ENCODE measurements at places on chromosomes 5 and 9.

GRCh38 chr5:41787265-41787664 lies 83.0 kb downstream of the OXCT1 start:
- DNase-seq, result no peak

DNA sequence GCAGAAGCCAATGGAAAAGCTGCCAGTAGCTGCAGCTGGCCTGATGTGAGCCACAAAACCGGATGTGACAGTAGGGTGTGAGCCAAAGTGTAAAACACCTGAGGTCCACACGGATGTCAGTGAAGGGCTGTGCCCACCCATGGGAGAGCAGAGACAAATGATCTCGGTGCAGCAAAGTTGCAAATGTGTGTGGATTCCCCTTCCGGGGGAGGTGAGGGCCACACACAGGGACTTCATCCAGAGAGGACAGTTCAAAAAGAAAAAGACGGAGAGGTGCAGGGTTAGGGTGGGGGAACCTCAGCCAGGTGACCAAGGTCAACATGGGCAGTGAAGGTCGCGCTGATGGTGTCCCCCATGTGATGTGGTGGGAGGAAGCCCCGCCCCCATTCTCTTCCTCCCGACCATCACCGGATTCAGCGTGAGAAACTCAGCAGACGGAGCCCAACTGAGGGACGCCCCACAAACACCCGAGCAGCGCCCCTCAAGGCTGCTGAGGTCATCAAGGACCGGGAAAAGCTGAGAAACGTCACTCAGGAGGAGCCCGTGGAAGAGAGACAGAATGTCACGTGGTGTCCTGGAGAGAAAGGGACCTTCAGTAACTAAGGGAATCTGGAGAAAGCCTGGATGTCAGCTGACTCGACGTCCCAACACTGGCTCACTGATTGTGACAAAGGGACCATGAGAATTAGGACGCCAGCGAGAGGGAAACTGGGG lies 11.4 kb upstream of the PTGDS start:
- DNase-seq, result no peak

DNA sequence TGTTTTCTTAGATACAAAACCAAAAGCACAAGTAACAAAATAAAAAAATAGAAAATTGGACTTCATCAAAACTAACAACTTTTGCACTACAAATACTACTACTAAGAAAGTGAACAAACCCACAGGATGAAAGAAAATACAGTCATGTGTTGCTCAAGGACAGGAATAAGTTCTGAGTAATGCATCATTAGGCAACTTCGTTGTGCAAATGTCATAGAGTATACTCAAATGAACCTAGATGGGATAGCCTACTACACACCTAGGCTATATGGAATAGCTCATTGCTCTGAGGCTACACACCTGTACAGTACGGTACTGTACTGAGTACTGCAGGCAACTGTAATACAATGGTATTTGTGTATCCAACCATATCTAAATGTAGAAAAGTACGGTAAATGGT lies 88.3 kb downstream of the RAPGEF1 start:
- no peak for DNase-seq

GRCh38 chr9:81077572-81077971 lies 611.8 kb downstream of the TLE1 start:
- DNase-seq, result no peak

DNA sequence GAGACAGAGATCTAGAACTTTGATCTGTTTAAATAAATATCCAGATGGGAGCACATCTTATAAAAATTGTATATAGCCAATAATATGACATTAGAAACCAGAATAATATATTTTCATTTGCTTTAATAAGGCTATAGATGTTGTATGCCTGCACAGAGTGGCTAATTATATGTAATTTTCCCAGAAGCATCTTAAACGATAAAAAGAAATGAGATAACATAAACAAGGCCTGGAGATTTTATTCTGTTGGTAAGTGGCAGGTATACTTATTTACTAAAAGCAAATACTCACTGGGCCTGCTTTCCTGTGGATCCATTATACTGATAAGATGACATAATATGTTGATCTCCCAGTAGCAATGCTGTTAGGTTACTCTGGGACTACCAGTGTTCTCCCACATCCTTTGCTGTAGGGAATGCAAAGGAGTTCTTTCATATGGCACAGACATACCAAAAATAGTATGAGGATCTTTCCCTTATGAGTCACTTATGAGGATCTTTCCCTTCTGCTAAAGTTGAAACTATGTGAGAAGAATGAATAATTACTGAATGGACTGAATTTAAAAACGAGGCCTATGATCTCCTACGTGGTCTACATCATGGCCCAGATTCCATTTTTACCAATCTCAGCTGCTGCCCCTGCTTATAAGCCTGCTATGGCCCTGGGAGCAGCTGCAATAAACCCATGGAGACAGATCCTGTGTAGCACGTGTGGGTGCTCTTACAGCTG lies 112.1 kb downstream of the NUDT12 start:
- no peak for DNase-seq

DNA sequence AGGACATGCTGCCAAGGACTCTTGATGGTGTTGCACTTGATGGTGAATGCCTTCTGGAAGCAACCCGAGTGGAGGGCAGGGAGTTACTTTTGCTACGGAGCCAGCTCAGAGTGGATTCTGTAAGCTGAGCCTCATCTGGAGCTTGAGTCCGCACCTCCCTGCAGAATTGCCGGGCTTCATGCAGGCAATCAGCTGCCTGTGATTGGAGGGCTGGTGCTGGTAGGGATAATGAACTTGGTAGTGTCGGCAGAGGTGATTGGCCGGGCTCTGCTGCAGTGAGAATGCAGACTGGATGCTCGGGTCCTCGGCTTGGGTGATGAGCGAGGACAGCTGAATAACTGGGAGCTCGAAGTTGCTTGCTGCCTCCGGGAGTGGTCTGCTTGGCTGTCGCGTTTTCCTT lies 23.1 kb downstream of the SLC25A25 start:
- no peak for DNase-seq

DNA sequence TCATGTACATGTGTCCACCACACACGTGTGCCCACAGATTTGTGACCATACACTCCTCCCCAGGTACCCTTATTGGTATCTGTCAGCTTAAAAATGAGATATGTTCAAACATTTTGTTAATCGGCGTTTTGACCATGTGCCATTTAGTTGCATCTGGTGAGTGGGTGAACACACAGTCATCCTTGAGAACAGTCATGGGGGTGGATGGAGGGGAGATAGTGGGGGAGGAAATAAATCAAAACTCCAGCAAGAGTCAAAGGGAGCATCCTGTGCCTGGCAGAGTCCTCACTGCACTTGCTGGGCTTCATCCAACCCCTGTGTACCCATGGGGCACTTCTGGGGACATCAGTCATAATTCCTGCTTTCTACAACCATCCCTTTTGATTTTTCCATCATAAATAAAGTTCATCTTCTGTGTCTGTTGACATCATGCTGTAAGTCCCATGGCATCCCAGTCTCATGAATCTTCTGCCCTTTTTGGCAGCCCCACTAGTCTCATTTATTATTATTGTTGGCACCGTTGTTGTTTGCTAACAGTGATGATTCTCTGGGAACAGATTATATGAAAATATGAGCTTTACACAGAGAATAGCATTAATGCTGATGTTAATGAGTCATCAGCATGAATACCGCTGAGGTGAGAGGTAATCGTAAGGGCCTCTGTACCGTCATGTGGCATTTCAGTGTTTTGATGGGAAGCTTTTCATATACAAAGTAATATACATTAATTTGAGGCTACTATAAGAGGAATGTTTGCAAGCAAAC lies 24.4 kb upstream of the CLK4 start:
- DNase-seq, result no peak

DNA sequence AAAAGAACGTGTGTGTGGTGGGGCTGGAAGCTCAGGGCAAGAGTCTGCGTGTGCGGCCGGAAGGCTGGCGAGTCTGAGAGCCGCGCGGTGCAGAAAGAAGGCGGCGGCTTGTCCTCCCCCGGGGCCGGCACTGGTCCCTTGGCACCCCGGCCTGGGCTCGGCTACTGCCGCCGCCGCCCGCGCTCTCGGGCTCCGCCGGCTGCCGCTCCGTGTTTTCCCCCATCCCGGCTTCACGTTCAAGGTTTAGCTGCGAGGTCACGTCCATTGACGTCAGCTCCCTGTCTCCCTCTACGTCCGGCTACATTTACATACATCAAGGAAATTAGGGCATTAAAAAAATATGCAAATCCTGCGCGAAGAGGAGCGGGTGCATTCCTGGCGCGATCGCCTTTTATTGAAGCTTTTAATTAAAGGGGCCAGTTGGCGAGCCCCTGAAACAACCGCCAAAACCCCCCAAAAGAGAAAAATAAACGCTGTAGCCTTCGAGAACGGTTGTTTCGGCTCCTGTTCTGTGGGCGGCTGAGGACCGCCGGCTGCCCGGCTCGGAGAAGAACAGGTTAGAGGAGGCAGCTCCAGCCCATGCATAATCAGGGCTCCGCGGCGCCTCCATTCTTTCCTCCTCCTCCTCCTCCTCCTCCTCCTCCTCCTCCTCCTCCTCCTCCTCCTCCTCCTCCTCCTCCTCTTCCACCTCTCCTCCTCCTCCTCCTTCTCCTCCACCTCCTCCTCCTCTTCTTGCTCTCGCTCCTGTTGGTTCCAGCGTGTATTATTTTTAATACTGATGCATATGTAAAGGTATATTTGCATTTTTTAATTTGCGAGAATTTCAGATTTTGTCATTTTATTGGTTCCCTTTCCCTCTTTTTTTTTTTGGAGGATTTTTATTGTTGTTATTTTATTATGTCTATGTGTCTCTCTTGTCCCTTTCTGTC lies 207.0 kb downstream of the MEF2C start:
- no peak for DNase-seq

DNA sequence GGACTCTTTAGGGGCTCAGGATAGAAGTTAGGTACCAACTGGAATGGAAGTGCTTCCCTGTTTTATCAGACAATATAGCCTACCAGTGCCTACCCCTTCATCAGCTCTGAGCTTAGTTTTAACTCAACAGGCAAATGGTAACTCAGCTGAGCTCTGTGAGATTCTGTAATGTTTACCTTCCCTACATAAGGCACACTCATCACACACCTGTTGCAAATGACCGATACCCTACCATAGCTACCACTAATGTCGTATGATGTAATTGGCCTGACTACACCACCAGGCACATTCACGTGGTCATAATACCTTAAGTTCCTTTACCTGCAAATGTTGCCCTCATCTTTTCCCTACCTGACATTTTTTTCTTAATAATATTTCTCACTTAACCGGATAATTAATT lies 254.8 kb downstream of the ADGRV1 start:
- DNase-seq, result no peak

GRCh38 chr5:139666551-139666950 lies 18.4 kb downstream of the CXXC5 start:
- no peak for DNase-seq

DNA sequence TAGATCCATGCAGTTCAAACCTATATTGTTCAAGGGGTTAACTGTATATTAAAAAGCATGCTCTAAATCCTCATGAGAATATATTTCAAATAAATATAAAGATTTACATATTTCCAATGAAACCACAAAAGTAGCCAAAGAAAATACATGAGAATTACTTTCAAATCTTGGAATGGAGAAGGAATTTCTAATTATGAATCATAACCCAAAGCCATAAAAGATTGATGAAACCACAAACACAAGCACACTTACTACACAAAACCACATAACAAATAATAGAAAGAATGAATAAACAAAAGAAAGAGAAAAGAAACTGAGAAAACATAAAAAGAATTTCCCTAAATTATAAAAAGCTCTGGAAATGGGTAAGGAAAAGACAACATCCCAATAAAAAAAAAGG lies 16.0 kb downstream of the ERP44 start:
- no peak for DNase-seq

- no peak for DNase-seq
Measured at GRCh38 chr9:125514468-125514867, 192.5 kb downstream of the MAPKAP1 start.

DNA sequence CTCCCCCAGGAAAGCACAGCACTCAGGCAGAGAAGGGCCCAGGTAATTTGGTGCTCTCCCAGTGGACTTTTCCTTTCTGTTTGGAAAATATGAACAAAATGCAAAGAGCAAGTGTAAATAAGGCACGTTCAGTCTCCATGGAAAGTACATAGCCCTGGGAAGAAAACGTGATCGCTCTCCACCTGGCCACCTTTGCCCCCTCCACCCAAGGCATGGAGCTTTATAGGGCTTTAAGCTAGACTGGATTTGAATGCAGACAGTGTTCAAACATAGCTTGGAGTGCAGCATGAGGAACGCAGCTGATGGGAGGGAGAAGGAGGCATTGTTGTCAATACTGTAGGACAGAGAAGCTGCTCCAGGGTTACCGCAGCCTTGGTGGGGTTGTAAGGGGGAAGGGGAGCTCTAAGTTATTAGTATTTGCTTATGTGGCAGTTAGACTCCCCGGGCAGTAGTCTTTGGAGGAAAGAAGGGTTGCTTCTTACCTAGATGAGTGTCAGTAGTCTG lies 500.2 kb downstream of the SPOCK1 start:
- no peak for DNase-seq

- DNase-seq, result no peak
Measured at GRCh38 chr9:17031546-17031945, 103.3 kb upstream of the CNTLN start.

DNA sequence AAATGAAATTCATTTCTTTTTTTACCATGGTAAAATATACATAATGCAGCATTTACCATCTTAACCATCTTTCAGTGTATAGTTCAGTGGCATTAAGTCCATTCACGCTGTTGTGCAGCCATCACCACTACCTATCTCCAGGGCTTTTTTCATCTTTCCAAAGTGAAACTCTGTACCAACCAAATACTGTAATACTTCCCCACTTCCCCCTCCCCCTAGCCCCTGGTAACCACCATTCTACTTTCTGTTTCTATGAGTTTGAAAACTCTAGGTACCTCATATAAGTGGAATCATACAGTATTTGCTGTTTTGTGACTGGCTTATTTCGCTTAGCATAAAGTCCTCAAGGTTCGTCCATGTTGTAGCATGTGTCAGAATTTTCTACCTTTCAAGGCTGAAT lies 23.4 kb downstream of the SPAAR start:
- DNase-seq, result no peak

DNA sequence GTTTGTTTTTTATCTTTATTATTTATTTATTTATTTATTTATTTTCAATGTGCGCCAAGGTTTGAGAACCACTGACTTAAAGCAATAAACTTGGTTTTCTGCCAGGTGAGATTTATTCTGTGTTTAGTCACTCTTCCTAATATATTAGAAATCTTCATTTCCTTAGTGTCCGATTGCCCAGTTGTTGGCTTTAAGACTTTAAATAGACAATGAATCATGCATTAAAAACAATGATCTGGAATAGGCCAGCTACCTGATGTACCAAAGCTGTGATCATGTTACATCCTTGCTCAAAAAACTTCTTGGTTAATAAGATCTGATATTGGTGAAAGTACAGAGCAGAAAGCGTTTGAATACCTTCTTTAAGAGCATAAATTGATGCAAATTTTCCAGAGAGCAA lies 52.1 kb upstream of the ERBIN start:
- DNase-seq, result no peak

- no peak for DNase-seq
Measured at GRCh38 chr5:149094996-149095395, 32.1 kb upstream of the SH3TC2 start.

All from stimulated activated naive B cell treated with anti-CD40 and anti-IgM and Interleukin-4, amounts not matched to agents 10 μg/mL and 1 μg/mL and 100 μg/mL, for 72 hours (primary cell).